Eye (tissue), 1 donor: ENCODE measurements at places on chromosomes 1 and 21.

- DNase-seq = no peak
These were observed 35.1 kb downstream of the SLC44A3 start for GRCh38 chr1:94855307-94855700.

DNA sequence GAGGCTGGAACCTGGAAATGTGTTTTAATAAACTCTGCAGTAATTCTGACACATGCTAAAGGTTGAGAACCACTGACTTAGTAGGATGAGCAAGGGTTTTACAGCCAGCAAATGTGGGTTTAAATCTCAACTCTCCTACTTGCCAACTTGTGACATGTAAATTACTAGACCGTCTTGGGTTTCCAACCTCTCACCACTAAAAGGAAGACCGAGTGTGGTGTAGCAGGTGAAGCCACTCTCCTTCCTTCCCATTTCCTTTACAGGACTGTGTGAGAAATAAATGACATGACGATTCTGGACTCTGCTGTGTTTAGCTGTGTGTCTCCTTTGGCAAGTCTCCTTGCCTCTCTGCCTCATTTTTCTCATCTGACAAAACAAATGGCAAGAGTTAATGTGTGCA is 49.5 kb upstream of the DNAJC6 start:
- no peak for DNase-seq

- no peak for DNase-seq
These were observed 9.5 kb downstream of the SCCPDH start for GRCh38 chr1:246733704-246734103.

DNA sequence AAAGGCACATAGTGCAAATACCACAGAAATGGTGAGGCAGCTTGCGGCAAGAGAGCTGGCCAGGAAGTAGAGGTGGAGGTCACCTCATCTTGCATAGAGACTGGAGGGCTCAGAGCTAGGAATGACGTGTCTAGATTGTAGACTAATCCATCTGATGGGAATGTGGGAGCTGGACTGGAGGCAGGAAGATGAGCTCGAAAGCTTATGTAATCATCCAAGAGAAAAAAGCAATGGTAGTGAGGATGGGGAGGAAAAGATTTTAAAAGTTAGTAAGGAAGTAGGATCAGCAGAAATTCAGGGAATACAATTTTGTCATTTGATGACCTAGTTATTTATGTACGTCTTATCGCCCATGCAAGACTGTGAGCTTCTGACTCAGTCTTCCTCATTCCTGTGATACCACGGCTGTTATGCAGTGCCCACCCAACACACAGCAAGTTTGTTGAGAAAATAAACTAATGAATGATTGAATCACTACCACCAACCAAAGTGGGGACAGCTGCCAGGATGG is 123.9 kb downstream of the RRAGC start:
- DNase-seq = no peak

- DNase-seq = no peak
These were observed 93.9 kb upstream of the TSPAN2 start for GRCh38 chr1:115183158-115183557.

- DNase-seq = peak; percentile 86
These were observed 1.5 kb upstream of the COX20 start for GRCh38 chr1:244833734-244834542.

GRCh38 chr1:227546059-227546458 is 17.3 kb upstream of the ZNF678 start:
- DNase-seq = no peak

- DNase-seq = no peak
These were observed 100.4 kb downstream of the SPATA6 start for GRCh38 chr1:48371598-48371997.

GRCh38 chr1:47147047-47147785 is 10.0 kb downstream of the CYP4A22 start:
- no peak for DNase-seq
